Esophagus mucosa (tissue), 1 donor: ENCODE measurements at places on chromosomes 13 and 19.

- no peak for ATAC-seq
Measured at GRCh38 chr19:29483944-29484581, 41.7 kb upstream of the VSTM2B start.

- ATAC-seq: peak; percentile 97
Measured at GRCh38 chr13:41668130-41668757, 210.9 kb downstream of the RGCC start.

- no peak for ATAC-seq
Measured at GRCh38 chr13:29106651-29107050, 286.5 kb downstream of the MTUS2 start.

- ATAC-seq: peak; percentile 24
Measured at GRCh38 chr19:40721936-40722661, 5.2 kb downstream of the ITPKC start.

- ATAC-seq: no peak
Measured at GRCh38 chr13:37986811-37987210, 117.2 kb upstream of the TRPC4 start.

- ATAC-seq: peak; percentile 35
Measured at GRCh38 chr19:10516671-10517286, 468 bp downstream of the S1PR5 start.

- no peak for ATAC-seq
Measured at GRCh38 chr13:42063105-42063504, 14.7 kb downstream of the DGKH start.

DNA sequence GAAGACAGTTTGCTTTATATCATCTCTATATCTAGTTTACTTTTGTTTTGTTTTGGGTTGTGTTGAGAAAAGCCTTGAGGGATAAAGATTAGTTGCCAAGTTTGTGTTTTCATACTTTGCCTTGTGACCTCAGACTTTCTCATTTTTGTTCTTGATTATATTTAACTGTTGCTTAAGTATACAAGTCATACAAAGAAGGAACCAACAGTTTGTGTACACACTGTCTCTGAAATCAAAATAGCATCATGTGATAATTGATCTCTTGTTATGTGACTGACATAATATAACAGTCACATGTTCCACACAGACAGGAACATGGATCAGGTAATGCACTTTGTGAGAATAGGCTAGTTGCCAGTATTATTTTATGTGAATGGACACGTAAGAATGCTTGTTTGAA lies 70.8 kb downstream of the SHISA2 start:
- ATAC-seq: no peak

DNA sequence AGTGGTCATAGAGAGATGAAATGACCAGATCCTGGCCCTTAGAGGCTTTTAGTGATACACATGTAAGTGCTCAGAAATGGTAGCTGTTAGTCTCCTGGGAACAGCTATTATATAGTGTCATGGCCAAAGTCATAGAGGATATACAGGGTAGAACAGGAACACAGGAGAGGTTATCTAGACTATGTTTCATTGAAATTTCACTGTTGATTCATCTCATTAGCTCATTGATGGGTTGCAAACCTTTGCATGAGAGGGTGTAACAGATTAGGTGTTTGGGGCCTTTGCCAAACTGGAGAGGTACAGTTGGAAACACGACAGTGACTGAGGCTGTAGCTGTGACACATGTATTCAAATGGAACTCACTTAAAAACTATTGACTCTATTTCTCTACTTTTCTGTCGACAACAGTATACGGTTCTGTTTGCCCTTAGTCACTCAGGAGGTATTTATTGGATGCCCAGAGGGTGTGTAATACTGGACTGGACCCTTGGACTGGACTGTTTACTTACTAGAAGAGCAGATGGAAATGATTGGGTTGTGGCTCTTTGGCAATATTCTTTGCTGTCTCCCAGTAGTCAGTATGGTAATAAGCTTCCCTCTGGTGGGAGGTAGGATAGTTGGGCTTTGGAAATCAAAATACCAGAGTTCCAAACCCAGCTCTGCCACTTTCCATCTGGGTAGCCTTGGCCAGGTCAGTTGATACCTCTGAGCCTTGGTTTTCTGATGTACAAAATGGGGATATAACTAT lies 29.8 kb downstream of the ARHGAP35 start:
- ATAC-seq: peak; percentile 76

- no peak for ATAC-seq
Measured at GRCh38 chr13:75579529-75579928, 29.9 kb downstream of the UCHL3 start.

DNA sequence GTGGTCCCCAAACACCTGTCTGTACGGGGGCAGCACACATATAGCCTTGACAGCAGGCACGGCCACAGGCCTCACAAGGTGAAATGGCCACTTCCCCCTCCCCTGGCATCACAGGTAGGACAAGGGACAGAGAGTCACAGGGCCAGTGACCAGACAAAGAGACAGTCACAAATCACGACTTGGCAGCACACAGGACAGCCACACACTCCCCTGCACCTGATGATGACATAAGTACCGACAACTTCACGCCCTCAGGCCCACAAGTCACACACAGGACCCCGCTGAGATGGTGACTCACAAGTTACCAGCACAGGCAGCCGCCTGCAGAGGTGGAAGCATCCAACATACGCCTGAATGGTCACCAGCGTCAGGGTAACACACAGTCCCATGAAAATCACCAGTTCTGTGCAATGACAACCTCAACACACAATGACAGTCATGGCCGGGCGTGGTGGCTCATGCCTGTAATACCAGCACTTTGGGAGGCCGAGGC lies 16.5 kb downstream of the TYK2 start:
- peak; percentile 6 for ATAC-seq

GRCh38 chr13:100566543-100566942 lies 22.0 kb downstream of the GGACT start:
- ATAC-seq: no peak

DNA sequence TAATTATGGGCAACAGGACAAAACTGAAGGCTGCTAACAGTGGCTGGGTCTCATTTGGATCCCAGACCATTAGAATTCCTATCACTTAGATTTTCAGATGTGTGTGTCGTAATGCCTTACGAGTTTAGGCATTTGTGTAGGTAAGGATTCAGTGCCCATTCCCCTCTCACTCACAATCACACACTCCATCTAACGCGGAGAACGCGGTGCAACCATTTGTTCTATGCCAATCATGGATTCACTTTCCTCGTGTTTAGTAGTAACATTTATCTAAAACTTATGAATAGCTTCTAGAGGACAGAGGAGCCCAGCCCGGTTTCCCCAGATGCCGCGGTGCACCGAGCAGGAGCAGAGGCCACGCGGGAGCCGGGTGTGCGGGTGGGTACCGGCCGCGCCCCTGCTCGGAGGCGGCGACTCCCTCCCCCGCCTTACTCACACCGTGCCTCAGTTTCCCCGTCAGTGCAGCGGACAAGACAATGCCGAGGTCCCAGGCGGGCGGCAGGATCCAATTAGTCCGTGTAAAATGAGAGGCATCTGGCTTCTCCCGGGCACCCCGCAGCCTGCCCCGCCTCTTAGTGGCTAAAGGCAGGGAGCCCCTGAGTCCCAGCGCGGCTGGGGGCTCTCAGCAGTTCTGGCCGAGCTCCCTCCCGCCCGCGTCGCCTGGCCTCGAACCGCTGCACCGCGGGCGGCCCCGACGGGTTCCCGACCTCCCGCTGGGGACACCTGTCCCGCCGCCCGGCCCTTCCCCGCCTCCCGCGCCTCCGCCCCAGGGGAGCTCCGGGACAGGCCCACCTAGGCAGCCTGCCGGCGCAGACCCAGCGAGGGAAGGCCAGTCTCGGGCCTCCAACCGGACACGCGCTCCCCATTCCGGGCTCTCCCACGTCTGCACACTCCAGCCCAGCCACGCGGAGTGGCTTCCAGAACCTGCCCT lies 5.9 kb upstream of the C1QTNF9B start:
- ATAC-seq: no peak

DNA sequence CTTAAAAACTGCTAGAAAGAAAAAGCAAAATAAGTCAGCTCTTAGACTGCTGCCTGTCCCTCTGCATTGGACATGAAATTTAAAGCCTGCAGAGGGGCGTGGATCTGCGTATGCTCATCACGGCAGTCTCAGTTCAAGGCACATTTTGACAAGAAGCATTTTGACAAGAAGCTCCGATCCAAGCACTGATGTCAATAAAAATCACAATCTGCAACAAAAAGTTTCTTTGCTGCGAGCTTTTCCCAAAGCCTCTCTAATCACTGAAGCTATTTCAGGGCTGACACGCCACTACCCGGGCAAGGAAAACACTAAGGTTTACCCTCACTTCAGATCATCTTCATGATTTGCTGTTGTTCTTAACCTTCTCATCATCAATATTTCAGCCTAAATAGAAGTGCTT lies 7.4 kb downstream of the DCUN1D2 start:
- ATAC-seq: no peak

GRCh38 chr19:45664575-45664974 lies 3.4 kb upstream of the GIPR start:
- ATAC-seq: no peak
